ENCODE measurements at places on chromosomes 5 and 9.

DNA sequence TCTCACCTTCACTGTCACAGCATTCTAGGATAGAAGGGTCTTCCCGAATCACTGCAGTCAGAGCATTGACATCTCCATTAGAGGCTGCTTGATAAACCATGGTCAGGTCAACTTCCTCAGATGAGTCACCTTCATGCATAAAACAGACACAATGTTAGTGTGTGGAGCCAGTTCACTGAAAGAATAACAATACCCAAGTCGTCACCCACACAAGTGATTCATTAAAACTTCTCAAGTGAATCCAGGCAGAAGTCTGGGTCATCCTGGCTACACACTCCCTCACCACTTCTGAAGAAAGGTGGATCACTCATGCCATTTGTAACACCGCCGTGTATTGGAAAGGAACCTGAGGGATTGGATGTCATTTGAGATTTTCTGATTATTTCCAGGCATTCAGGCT is 49.6 kb downstream of the ANKRD55 start:
- no peak for DNase-seq

GRCh38 chr5:118605761-118606160 is 382.6 kb downstream of the DTWD2 start:
- no peak for DNase-seq

DNA sequence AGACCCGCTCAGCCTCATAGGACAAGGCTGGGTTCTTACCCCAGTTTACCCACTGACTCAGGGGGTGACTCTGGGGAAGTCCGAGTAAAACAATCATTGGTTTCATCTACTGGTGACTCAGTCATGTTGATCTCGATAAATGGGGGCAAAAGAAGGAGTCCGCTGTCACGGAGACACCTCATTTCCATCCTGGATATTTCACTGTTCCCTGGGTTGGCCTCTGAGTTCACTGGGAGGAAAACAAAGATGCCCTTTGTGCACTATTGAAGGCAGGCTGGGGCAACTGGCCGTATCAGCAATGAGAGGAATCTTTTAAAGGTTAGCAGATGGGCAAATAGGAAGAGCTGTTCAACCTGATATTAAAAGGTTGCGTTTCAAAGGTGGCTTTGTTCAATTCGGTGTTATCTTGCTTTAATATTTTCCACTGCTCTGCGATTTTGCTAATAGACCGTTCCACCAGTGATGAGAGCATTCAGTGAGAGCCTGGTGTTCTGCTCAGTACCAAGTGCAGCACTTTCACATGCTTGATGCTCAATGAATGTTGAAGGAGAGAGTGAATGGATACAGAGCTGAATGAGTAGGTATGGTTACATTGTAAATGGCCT is 110.2 kb upstream of the EGFLAM start:
- no peak for DNase-seq

- no peak for DNase-seq
These were observed 33.3 kb upstream of the RNF38 start for GRCh38 chr9:36433386-36433785.

GRCh38 chr9:98215821-98216220 is 23.4 kb upstream of the CORO2A start:
- no peak for DNase-seq
